GM12878 (cell line): ENCODE measurements at places on chromosomes 5 and 9.

DNA sequence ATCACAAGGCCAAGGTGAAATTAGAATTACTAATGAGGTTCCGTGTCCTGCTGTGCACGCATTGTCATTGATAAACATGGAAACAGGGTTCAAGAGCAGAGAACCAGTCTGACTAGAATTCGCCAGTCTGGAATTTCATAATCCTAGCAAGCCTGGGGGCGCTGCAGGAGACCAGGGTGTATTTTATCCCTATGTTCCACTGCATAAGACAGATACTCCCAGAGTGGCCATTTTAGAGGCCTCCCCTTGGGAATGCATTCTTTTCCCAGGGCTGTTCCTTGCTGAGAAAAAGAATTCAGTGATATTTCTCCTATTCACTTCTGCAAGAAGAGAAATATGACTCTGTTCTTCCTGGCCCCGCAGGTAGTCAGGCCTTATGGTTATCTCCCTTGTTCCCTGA is 1387.7 kb downstream of the MAT2B start:
- no peak for DNase-seq

GRCh38 chr5:127243011-127243410 is 47.6 kb upstream of the MEGF10 start:
- no peak for DNase-seq

DNA sequence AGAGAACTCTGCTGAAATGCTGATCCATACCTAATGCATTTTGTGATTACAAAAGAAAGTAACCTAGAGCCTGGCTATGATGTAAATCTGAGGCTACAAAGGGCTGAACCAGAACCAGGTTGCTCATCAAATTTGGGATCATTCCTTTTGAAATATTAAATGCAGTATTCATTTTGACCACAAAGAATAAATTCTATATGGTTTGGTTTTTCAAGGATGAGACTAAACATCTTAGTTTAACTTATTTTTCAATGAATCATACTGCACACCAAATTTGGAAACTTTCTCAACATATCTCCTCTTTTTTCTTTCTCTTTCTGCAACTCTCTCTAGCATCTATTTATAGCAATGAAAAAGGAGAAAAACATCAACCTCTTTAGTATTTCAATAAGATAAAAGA is 46.5 kb downstream of the CEMIP2 start:
- no peak for DNase-seq

- no peak for DNase-seq
Measured at GRCh38 chr5:153770066-153770465, 268.6 kb downstream of the FAM114A2 start.

DNA sequence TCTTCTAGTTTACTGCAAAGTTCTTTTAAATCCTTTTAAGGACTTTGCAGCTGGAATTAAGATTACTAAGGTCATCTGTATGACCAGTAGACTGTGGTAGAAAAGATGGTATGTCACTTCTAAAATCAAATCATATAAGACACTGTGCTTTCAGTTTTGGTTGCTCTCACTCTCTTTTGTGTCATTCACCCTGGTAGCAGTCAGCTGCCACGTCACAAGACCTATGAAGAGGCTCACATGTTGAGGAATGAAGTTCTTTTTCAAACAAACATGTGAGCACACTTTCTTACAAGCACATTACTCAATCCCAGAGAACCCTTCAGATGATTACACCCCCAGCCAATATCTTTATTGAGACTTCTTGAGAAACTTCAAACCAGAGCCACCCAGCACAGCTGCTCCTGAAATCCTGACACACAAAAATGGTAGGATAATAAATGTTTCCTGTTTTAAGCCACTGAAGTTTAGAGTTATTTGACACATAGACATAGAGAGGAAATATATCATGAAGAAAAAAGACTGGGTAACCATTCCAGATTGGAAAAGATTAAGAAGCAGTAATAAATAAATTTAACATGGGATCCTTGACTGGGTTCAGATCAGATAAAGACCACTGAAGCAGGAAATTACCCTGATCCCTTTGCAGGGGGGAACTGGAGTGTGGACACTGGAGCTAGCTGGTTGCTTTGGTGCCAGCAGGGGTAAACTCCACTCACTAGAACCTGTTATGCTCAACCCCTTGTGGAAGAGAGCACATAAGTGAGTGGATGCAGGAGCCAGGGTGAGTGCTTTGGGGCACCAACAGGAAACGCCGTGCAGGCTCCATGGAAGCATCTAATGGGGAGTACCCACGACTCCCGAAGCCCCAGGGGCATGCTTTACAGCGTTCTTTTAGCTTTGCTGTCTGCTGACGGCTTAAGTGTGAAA is 64.1 kb downstream of the SLCO4C1 start:
- no peak for DNase-seq
